ENCODE measurements at places on chromosomes 1 and 21.

GRCh38 chr1:185474440-185475149, 157.6 kb upstream of the IVNS1ABP start:
- no peak for DNase-seq

DNA sequence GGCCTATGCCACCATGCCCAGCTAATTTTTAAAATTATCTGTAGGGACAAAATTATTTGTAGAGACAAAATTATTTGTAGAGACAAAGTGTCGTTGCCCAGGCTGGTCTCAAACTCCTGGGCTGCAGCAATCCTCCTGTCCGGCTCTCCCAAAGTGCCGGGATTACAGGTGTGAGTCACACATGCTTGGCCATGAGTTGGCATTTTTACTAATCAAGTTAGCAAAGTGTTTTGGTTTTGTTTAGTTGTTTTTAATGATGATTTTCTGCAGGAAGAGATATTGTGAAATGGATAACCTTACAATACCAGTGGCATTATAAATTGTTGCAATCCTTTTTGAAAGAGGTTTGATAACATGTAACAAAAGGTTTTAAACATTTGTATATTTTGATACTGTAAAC, 65.3 kb upstream of the MAGI3 start:
- DNase-seq: no peak

DNA sequence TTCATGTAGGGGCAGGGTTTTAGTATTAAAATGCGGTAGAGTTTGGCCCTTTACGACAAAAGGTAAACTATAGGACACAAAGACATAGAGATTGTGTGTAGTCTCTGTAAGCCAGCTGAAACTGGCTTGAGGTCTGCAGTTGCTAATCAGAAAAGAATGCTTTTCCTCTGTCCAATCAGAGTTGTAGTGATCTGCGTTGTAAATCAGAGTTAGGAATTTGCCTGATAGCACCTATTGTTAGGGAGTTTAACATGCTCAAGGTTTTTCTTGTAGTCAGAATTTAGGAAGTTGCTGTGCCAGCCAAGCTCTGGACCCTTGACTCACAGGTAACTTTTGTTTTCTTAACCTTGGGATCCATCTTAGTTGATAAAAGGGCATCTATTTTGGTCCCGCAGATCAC, 61.2 kb upstream of the VTCN1 start:
- no peak for DNase-seq

DNA sequence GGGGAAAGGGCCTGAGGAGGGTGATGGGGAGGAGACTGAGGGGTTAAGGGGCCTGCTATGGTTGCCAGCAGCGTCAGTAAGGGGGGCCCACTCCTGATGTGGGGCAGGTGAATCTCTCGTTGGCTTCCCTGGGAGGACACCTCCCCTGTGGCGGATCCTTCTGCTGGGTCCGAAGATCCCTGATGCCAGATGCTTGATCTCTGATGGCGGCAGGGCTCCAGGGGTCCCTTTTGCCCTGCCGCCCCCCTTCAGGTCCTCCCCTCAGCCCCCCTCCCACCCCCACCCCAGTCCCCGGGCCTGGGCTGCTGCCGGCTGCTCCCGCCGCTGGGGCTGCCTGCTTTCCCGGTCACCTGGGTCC, 219 bp downstream of the CELF3 start:
- no peak for DNase-seq

- DNase-seq: no peak
Measured at GRCh38 chr1:204507317-204508105, 8.7 kb upstream of the MDM4 start.

DNA sequence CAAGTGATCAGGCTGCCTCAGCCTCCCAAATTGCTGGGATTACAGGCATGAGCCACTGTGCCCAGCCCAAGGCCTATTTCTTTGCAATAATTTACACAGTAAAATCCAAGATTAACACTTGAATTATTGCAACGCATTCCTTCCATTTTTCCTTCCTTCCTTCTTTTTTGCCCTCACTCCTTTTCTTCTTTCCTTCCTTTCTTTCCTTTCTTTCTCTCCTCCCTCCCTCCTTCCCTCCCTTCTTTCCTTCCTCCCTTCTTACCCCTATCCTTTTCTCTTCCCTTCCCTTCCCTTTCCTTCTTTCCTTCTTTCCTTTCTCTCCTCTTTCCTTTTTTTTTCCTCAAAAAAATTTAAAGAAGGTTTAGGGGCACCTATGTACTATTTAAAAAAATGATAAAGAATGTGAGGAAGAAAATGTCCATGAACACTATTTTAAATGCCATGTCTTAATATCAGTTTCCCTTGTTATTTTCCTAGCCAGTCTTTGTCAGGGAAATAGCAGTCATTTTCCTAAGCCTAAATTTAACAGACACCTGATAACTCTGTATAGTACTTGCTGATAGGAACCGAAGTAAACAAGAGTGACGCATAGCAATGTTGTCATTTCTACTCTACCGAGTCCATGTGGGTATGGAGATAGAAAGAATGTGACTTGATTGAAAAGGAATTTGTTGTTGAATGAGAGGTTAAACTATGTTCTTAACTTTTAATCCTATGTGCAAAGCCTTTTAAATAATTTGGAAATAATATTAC, 79.8 kb upstream of the HMCN1 start:
- no peak for DNase-seq

DNA sequence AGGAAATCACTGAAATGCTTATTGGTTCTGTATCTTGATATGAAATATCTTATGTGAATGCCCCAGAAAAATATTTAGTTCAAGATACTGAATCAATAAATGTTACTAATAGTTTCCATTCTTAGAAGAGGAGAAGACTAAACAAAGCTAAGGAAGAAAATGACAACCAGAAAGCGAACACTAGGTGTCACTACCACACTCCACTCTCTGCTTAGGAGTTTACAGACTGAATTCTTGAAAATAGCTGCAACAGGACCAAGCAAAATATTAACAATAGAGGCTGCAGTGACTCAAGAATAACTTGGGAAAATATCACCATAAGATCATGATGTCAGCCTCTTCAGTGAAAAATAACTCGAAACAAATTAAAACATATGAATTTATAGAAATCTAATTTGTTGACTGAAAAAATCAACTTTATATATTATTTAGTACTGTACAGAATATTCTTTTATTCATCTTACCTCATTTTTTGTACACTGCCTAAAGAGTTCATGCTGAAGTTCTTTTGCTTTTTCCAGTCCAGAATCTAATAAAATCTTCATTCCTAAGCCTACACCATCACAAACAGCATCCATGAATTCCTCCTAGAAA, 61.6 kb downstream of the KIF14 start:
- no peak for DNase-seq

- DNase-seq: no peak
Measured at GRCh38 chr21:25615880-25616279, 8.6 kb upstream of the MRPL39 start.

DNA sequence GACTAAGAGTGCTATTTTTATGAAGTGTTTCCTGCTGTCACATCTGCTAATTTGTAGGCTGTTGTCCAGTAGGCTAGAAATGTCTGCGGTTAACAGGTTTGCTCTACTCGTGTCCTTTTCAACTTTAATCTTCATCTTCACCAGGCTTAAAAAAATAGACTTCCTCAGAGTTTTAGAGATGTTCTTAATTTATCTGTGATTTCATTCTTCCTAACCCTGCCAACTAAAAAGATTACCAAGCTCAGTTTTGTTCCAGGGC, 66.8 kb downstream of the SASS6 start:
- DNase-seq: no peak

- DNase-seq: no peak
Measured at GRCh38 chr1:111110197-111110899, 29.5 kb downstream of the DRAM2 start.

GRCh38 chr1:241592273-241592958, 47.8 kb downstream of the CHML start:
- DNase-seq: no peak

GRCh38 chr1:200247518-200247917, 162.3 kb downstream of the ZNF281 start:
- DNase-seq: no peak

DNA sequence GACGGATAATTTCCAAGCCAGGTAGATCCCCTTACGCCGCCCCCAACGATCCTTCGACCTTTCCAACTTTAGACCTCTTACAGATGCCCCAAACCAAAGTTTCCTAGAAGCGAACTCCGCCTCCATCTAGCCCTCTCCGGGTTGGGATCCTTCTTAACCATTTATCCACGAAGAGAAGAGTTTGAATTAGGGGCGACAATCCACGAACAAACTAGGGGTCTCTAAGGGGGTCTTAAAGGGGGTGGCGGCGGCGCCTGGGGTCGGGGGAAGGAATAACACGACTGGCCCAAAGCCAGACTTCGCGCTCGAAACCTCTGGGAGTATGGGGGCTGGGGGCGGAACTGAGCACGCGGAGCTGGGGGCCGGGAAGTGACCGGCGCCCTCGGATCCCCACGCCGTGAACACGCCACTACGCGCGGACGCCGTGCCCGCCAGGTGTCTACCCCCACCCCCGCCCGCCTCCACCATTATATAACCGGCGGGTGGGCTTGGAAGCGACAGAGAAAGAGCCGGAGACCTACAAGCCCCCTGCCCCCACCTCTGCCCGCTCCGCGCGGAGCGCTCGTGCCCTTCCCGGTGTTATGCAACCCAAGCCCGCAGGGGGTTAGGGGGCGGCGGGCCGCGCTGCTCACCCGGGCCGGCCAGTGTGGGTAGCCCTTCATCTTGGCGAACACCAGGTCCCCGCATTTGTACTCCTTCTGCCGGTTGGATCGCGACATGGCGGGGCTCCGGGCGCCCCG, 594 bp downstream of the HDGF start:
- DNase-seq: peak; percentile 29

GRCh38 chr21:37848721-37849490, 67.4 kb downstream of the KCNJ6 start:
- no peak for DNase-seq

GRCh38 chr1:177824508-177824982, 145.3 kb downstream of the SEC16B start:
- no peak for DNase-seq

DNA sequence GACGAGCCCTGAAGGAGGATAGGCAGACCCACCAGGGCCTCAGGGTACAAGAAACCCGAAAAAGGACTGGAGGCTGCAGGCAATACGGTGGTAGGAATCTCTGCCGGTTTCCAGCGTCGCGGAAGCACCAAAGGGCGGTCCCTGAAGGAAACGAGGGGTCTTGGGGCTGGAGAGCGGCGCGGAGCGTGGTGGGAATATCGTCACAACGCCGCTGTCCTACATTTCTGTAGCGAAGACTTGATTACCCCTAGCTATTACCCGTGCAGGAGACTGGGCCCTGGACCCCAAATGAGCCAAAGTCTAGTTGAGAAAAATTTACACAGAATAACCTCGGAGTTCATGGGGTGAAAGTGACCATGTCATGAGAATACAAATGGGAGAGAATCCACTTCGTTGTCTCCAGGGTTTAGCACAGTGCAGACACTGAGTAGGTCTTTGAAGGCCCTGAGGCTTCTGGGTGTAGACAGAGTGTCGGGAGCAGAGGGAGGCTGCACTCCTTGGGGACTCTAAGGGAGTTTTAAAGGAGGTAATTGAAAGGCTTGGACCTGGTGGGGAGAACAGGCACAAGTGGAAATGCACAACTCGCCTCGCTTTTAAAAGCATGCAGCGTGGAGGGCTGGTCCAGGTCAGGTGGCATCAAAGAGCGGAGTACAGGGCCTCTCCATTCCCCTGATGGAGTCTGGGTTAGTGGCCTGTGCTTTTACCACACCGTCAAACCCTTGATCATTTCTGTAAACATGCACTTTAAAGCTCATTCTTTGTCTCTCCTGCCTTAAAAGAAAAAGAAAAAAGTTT, 1.5 kb downstream of the ATP1A1 start:
- DNase-seq: peak; percentile 16

DNA sequence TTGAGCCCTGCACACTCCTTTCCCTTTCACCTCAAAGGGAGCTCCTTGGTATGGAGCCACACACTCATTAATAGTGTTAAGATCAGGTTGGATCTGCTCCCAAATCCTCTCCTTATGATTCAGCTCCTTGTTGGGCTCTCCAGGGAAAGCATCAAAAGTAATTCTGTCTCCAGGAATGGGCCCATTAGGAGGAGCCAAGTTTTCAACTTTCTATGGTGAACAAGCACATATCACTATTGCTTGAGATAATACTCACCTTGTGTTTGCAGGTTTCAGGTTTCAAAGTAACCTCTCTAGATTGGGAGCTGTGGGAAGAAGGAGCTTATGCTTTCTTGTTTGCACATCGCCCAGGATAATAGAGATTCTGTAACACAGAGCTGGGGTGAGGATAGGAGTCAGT, 164.8 kb downstream of the TNFSF18 start:
- DNase-seq: no peak

GRCh38 chr1:224160171-224160682, 22.8 kb upstream of the DEGS1 start:
- DNase-seq: no peak

DNA sequence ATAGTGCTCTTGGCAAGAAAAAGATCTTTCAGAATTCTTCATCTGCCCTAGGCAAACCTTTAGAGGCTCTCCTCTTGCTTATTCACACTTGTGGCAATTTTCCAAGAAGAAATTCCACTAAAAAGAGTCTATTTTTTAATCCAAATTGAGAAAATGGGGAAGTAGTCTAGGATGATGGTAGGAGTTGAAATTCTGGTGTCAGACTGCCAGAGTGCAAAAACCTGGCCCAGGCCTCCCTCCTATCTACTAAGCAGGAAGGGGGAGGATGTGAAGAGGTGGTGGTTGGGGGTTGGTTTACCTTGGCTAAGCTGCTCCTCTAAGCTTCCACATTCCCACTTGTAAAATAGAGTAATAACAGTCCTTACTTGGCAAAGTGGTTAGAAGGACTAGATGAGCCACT, 120.6 kb upstream of the KCNJ15 start:
- no peak for DNase-seq

- no peak for DNase-seq
Measured at GRCh38 chr1:117527566-117528102, 78.2 kb upstream of the TENT5C start.

GRCh38 chr1:42258218-42258617, 76.8 kb downstream of the FOXJ3 start:
- DNase-seq: no peak

- no peak for DNase-seq
Measured at GRCh38 chr1:7576946-7577657, 194.0 kb upstream of the VAMP3 start.

DNA sequence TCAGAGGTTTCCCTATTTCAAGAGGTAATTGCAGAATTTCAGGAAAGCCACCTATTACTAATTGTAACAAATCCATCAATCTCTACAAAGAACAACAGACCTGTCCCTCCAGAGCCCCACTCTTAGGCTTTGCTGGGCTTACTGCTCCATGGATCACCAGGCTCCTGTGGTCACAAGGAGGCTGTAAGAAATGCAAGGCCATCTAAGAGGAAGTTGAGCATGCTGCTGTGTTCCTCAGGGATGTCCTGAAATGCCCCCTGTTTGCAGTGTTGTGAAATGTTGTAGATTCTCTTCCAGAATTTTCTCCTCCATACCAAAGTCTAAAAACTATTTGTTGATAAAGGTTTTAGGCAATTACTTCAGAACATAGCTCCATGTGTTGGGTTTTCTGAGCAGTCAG, 24.4 kb upstream of the DUSP23 start:
- DNase-seq: no peak

- no peak for DNase-seq
Measured at GRCh38 chr1:225481738-225482137, 53.9 kb upstream of the LBR start.
